Uterine smooth muscle cell (primary cell): ENCODE measurements at places on chromosomes 2 and 18. TPM values are rescaled to one million over a fixed set of nuclear protein-coding genes. Genes with fewer than 3 reads are reported as not detected.

HOXD8 gene
- 2.4 and 4.4 TPM in 2 replicates for total RNA-seq

ADGRF3 gene
- 0.22 TPM in 1 of 2 replicates, not detected in the other for total RNA-seq

IL36A gene
- total RNA-seq: not detected in 2 replicates

SIX3 gene
- under 0.01 TPM in 1 of 2 replicates, not detected in the other for total RNA-seq

TMEM198 gene
- 0.77 and 1.9 TPM in 2 replicates for total RNA-seq

LOXHD1 gene
- not detected in 2 replicates for total RNA-seq

CAPN14 gene
- total RNA-seq: 0.11 and 0.12 TPM in 2 replicates

PTPN4 gene
- total RNA-seq: 15.2 and 24.2 TPM in 2 replicates

SF3B6 gene
- total RNA-seq: 139 and 147 TPM in 2 replicates

TRABD2A gene
- total RNA-seq: 2.5 and 4.8 TPM in 2 replicates

DNER gene
- total RNA-seq: 0.55 and 2.6 TPM in 2 replicates

ARHGEF4 gene
- 6.3 and 8.1 TPM in 2 replicates for total RNA-seq

DPP4 gene
- 40.4 and 89.7 TPM in 2 replicates for total RNA-seq

SCN1A gene
- 0.11 and 0.75 TPM in 2 replicates for total RNA-seq

CAPN13 gene
- total RNA-seq: not detected in 2 replicates

TFCP2L1 gene
- total RNA-seq: under 0.01 TPM in 2 replicates

CLEC4F gene
- not detected in 2 replicates for total RNA-seq

UGT1A4 gene
- not detected in 2 replicates for total RNA-seq

ZNF396 gene
- 0.89 and 2.0 TPM in 2 replicates for total RNA-seq

UPP2 gene
- total RNA-seq: not detected in 2 replicates

KIF5C gene
- total RNA-seq: 0.66 and 0.87 TPM in 2 replicates

MARS2 gene
- total RNA-seq: 3.1 and 4.1 TPM in 2 replicates

WDR75 gene
- 49.6 and 63.7 TPM in 2 replicates for total RNA-seq

HEATR5B gene
- total RNA-seq: 24.1 and 26.8 TPM in 2 replicates

KCNK3 gene
- total RNA-seq: 0.44 TPM in 1 of 2 replicates, not detected in the other

ERLEC1 gene
- 123 and 137 TPM in 2 replicates for total RNA-seq

LRRC30 gene
- not detected in 2 replicates for total RNA-seq

KCNIP3 gene
- 4.2 and 4.9 TPM in 2 replicates for total RNA-seq

SPDYA gene
- total RNA-seq: 1.6 and 1.9 TPM in 2 replicates

ZNF142 gene
- 8.5 and 9.7 TPM in 2 replicates for total RNA-seq
